ENCODE measurements at places on chromosomes 16 and 17. TPM values are rescaled to one million over a fixed set of nuclear protein-coding genes. Genes with fewer than 3 reads are reported as not detected.

The MPP3 gene
- 4.3 TPM for total RNA-seq

The EVPL gene
- not detected for total RNA-seq

The CCL16 gene
- total RNA-seq: not detected

The NPW gene
- 1.6 TPM for total RNA-seq

The TBC1D3E gene
- not detected for total RNA-seq

The DRC3 gene
- total RNA-seq: 0.70 TPM

The TMEM100 gene
- 7.6 TPM for total RNA-seq

The CCT6B gene
- total RNA-seq: 2.9 TPM

The TBC1D3C gene
- total RNA-seq: not detected

The NXN gene
- 43.9 TPM for total RNA-seq

The CRAMP1 gene
- total RNA-seq: 7.2 TPM

The KCTD19 gene
- not detected for total RNA-seq

The CIITA gene
- 0.35 TPM for total RNA-seq

The PTRH2 gene
- total RNA-seq: 20.8 TPM

The DHRS7C gene
- total RNA-seq: not detected

The ZNF19 gene
- 1.1 TPM for total RNA-seq

The PYY gene
- not detected for total RNA-seq

The ABCA9 gene
- 56.8 TPM for total RNA-seq

The NAGPA gene
- total RNA-seq: 37.5 TPM

The POLR3K gene
- total RNA-seq: 3.6 TPM

The IKZF3 gene
- total RNA-seq: not detected

The RNU2-1 gene
- not detected for total RNA-seq

The MYH1 gene
- not detected for total RNA-seq

The CORO1A gene
- 4.2 TPM for total RNA-seq

The CLEC19A gene
- total RNA-seq: not detected

The LRRC46 gene
- total RNA-seq: 0.60 TPM

The SEPTIN12 gene
- not detected for total RNA-seq

The QPRT gene
- total RNA-seq: 76.7 TPM

The FAM117A gene
- 4.6 TPM for total RNA-seq

The KCNG4 gene
- total RNA-seq: not detected

The PDF gene
- total RNA-seq: 20.9 TPM

The CCL1 gene
- total RNA-seq: not detected

The TAC4 gene
- total RNA-seq: not detected

The METTL2A gene
- total RNA-seq: 9.9 TPM

The CFAP97D1 gene
- not detected for total RNA-seq

The CXCL16 gene
- 3.3 TPM for total RNA-seq

The COX6A2 gene
- not detected for total RNA-seq

The SLC13A2 gene
- not detected for total RNA-seq

The CACNG5 gene
- not detected for total RNA-seq

The SEZ6 gene
- not detected for total RNA-seq

The IRX3 gene
- total RNA-seq: 11.2 TPM

The SBK1 gene
- total RNA-seq: not detected

The ABR gene
- 42.1 TPM for total RNA-seq
